ENCODE measurements at places on chromosomes 3 and 15.

GRCh38 chr15:79765081-79765480 lies 131.7 kb downstream of the MTHFS start:
- no peak for DNase-seq

DNA sequence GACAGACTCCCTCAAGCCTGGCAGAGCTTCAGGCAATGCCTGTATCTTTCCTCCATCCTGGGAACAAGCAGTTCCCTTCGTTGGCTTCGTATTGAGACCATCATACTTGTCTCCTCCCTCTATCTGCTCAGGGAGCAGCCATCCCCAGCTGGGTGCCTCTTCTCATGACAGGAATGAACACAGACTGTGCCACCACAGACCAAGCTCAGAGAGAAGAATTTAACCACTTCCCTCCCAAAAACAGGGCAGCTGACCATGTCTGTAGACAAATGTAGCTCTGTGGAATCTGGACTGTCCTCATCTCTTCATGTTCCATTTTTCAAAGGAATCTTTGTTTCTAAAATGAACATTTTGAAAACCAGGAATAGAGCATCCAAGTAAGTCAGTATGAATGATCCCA lies 245.4 kb downstream of the ERC2 start:
- DNase-seq: no peak

DNA sequence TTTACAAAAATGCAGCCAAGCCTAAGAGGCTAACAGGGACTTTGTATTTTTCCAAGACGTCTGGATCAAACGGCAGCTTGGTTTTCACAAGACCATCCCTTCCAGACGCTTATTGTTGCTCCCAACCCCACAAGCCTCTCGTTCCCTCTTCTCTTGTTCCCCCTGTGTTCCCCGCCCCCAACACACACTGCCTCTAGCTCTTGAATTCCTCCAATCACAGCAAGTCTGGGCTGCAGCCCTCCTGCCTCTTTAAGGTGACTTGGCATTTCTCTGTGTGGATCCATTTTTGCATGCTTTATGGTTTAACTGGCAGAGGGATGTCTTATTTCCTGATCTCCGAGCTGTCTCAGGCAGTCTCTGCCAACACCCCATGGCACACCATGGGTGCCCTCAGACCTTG lies 182.2 kb downstream of the ABHD5 start:
- no peak for DNase-seq

GRCh38 chr3:41975416-41976103 lies 13.7 kb upstream of the ULK4 start:
- no peak for DNase-seq

DNA sequence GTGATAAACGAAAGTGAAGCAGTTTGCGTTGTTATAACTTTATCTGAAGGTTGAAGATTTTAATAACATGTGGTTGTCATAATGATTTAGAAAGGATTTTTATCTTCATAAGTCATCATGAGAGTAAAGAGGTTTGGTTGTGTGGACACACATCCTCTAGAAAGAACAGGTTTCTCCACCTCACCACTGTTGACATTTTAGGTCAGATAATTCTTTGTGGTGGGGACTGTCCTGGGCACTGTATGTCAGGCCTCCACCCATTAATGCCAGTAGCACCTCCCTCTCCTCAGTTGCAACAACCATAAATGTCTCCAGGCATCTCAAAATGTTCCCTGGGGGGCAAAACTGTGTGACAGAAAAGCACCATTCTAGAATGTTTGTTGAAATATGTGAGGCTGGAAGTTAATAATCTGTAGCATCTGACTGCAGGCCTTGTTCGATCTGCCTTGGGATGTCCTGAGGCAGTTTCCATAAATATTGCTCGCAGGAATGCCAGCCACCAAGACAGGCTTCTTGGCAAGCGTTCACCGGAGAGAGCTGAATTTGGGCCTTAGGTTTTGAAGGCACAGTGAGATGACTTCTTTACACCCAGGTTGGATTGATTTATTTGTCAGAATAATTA lies 100.1 kb downstream of the ADAMTSL3 start:
- no peak for DNase-seq

GRCh38 chr3:128846486-128846891 lies 32.9 kb upstream of the ACAD9 start:
- DNase-seq: no peak

DNA sequence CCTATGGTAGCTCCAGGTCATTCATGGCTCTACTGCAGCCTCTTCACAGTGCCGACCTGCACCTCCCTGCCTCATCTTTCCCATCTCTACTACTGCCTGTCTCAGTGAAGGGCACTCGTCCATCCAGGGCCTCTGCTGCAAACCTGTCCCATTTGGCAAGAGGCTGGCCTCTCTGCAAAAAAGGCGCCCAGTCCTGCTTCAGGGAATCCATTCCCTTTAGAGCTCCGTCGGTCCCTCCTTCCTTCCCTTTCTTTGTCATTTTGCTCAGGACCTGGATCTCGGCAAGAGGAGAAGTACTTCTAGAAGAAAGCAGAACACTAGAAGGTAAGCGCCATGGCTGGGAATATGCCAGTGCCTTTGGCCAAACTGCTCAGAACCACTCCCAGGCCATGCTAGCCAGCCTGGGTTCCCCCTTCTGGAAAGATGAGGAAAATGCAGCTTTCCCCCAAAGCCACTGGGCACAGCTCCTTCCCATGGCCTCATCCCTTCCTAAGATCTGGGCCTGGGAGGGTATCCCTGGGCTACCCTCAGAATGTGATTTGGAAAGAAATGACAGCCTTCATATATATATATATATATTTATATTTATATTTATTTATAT lies 6.4 kb upstream of the ISL2 start:
- DNase-seq: no peak

DNA sequence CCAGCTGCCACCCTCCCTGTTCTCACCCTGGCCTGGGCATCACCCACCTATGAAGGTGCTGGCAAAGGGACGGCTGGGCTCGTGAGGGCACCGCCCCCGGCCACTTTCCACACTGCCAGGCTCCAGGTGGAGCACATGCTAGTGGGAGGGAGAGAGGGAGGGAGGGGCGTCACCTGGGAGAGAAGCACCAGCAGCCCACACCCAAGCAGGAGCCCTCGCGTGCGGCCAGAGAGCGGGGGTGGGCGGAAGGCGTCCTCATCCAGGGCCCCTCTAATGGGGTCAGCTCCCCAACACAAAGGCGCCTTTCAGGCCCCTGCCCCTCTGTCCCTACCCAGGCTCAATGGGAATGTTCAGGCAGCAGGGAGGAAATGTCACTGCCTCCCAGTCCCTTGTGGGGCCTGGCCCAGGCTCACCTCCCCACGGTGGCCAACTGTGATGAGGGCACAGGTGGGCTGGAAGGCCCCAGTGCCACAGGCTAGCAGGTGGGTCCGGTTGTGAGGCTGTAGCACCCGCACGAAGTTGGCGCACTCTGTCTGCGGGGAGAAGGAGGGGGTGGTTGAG lies 3.1 kb downstream of the SEMA3G start:
- DNase-seq: no peak

DNA sequence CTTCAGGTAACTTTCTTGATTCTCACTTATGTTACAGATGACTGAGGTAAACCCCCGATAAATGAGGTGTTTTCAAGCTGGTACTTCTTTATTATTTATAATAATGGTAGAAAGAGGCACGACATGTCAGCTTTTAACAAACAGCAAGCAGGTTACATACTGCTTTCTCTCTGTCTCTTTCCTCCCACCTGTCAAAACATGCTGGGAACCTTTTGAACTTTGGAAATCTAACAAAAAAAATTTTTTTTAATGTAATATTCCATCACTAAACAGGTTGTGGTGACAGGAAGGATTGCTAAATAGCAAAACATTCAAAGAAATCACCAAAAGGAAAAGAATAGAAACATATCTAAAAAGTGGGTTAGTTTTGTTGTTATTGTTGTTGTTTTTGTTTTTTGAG lies 48.2 kb downstream of the ANO10 start:
- DNase-seq: no peak

DNA sequence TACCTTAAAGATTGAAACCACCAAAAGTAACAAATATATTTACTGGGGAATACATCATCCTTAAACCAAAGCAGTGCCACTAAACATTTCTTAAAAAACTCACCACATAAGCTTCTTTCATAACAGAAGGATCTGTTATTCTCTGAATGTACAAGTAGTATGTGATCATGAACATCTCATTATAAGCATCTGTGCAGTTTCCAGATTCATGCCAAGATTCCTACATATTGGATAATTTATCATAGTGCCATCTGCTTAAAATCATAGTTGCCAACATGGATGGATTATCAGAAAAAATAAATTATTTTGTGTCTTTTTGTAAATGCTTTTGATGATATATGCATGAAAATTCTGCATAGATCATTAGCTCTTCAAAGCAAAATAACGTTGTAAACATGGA lies 21.8 kb upstream of the BCHE start:
- DNase-seq: no peak

DNA sequence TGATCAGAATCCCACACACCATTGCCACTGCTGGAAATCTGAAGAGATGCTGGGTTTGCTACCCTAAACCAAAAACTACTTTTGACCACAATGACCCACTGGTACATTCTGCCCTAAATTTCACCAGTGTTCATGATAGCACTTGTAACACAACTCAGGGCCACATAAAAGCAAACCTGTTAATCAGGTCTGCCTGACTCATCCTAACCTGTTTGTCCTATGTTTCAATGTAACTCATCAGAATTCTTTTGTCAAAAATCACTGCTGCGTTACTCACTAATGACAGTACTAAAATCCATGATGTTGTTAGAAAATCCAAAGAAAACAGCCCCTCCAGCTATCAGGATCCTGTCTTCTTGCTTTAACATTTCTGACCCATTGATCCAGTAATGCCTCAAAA lies 55.6 kb upstream of the XCR1 start:
- DNase-seq: no peak

DNA sequence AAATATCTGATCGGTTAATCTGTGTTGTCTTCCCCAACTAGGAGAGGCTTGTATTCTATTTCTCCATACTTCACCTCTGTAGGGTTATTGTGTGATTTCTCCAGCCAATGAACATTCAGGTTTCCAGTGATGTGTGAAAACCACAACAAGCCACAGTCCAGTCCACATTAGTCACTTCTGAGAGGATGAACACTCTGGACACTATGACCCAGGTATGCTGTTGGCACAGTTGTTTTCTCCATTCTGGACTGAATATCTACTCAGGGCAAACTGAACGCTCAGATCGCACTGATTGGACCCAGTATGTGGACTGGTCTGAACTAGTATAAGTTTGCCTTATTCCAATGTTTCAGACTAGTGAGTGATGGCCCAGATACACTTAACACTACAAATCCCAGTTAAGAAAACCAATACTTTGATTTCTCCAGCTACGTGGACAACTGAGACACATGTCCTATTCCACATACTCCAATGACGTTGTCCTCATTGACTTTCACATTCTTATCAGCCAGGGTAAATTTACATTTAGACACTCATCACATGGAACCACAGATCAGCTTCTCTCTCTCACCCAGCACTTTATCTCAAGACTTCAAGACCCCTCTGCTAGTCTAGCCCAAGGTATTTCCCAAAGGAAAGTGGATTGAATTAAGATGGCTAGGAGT lies 587.4 kb upstream of the SGO1 start:
- no peak for DNase-seq

GRCh38 chr3:138890555-138891187 lies 55.9 kb upstream of the PIK3CB start:
- no peak for DNase-seq

DNA sequence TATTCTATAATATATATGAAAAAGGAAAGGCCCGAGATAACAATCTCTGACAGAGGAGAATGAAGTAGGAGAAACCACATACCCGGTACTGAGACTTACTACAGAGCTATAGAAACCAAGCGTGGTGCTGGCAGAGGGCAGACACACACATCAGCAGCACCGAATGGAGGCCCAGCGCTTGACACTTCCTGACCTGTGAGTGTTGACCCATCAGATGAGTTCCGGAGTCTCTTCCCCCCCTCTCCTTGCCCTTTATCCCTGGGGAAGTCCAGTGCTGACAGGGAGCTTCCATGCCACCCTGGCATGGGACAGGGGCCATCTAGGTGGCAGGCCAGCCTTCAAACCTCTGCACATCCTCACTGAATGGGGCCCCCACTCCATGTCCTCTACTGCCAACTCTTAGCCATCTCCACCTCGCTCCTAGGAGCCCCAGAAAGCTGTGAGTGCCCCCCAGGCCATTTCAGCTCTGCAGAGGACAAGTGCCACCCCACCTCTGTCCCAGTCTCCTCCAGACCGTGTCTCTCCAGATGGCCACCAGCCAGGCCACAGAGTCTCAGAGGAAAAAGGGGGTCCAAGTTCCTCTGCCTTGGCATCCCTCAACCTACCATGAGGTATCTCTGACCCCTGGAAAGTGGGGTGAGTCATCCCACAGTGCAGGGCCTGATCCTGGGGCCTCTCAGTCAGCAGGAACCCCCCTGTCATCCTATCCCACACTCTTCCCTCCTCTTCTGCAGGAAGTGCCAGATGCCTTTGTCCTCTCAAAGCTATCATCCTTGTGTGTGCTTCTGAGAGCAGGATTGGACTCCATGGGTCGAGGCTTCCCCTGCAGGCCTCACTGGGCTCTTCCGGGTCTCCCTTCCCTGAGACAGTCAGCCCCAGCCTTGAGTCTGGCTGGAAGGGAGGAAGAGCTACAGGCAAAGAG lies 116.5 kb upstream of the ALDH1A3 start:
- no peak for DNase-seq

DNA sequence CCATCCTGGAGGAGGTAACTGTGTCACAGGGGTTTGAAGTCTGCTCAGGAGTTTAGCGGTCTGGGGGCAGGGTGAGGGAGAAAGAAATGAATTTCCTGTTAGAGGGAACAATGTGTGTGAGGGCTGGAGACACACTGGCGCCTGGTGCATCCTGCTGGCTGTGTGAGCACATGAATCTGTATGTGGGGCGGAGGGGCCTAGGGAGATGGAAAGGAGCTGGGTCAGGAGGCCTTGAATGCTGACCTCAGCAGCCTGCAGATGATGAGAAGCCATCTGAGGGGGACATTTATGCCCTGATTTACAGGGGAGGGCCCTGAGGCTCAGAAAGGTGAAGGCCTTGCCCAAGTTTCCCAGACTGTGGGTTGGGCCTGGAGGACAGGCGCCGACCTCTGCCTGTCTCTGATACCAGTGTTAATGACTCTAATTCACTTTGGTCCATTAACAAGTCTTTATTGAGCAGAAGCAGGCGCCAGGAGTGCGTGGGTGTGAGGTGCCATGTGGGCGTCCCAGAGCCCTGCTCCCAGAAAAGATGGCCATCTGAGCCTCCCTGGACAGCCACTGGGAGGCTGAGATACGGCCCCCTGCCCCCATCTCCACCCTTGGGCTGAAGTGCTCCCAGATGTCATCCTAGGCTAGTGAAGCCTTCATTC lies 34.8 kb downstream of the LINGO1 start:
- no peak for DNase-seq

- DNase-seq: no peak
Measured at GRCh38 chr15:70283511-70283910, 185.8 kb upstream of the TLE3 start.
